ENCODE measurements at places on chromosomes 2 and 18.

DNA sequence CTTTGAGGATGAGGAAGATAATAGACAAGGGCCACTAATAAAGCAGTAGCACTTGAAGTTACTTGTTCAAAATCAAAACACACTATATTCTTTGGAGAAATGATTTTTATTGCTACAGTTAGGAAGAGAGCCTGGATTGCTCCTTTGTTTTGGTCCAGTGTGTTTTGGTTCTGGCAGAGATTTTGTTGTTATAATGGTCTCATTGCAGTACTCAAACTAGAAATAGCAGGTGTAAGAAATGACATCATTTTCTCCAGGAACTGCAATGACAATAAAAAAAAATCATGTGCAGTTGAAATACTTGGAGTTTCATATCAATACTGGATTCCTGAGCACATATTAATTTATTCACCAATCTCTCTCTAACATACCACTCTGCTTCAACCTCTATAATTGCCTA is 490.3 kb downstream of the CCDC85A start:
- no peak for DNase-seq

- no peak for DNase-seq
Observed at GRCh38 chr18:25825979-25826776, 264.2 kb downstream of the SS18 start.

GRCh38 chr2:65368468-65368867 is 63.9 kb downstream of the SPRED2 start:
- DNase-seq, result no peak

DNA sequence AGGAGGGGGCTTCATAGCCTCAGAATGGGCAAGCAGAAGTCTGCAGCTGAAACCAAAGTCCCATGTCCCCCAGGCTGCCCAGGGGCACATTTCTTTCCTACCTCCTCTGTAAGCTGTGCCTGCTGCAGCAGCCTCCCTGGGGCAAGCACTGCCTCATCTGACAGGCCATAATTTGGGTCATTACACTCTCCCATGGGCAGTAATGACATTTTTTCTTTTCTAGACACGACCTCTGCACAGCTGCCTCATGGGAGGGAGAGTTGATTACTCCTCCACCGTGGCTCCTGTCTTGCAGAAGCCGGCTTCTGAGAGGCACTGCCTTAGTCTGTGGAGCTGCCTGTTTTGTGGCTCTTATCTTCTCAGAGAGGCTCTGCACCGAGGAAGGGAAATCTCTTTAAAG is 268.9 kb downstream of the TDRD15 start:
- DNase-seq, result no peak

GRCh38 chr18:30280186-30280585 is 762.4 kb downstream of the DSC3 start:
- DNase-seq, result no peak

- no peak for DNase-seq
Observed at GRCh38 chr2:46198164-46198883, 98.9 kb upstream of the EPAS1 start.

DNA sequence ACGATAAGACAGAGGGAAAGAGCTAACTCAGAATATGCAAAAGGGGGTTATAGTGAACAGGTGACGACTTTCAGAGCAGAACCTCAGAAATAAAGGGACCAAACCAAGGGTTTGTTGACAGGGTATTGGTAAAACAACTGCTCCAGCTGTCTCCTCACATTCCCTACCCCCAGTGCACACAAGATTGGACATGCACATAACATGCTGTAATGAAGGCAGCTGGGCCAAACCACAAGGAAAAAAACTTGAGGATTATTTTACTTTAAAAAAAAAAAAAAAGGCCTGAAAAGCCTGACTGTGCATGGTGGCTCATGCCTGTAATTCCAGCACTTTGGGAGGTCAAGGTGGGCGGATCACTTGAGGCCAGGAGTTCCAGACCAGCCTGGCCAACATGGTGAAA is 3.5 kb downstream of the RBM43 start:
- DNase-seq, result no peak

DNA sequence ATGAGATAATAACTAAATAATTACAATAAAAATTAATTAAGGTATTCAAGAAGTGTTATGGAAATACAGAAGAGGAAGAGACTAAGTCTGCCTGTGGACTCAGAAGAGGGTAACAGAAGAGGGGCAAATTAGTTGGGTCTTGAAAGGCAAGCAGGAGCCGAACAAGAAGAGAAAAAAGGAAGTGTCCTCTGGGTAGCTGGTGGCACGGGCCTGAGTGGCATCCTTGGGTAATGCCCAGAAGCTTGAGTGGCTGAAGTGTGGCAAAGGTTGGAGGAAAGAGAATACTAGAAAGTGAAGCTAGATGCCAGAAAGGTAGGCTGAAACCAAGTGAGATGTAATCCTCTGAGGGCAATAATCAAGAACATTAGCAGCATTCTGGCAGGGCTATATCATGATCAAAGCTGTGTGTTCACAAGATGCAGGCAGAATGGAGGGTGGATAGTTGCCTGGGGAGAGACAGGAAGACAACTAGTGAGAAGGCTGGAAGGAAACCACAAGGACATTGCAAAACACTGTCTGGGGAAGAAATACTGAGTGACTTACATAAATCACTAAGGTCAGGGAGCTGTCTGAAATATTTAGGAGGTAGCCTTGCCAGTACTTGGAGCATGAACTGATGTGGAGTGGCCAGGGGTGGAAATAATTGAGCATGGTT is 16.2 kb downstream of the DOCK10 start:
- no peak for DNase-seq

Data from CD4-positive, alpha-beta T cell treated with Interleukin-12 subunit alpha and Interleukin-12 subunit beta, for 1 hour (primary cell).